ENCODE measurements at places on chromosomes 4 and X.

DNA sequence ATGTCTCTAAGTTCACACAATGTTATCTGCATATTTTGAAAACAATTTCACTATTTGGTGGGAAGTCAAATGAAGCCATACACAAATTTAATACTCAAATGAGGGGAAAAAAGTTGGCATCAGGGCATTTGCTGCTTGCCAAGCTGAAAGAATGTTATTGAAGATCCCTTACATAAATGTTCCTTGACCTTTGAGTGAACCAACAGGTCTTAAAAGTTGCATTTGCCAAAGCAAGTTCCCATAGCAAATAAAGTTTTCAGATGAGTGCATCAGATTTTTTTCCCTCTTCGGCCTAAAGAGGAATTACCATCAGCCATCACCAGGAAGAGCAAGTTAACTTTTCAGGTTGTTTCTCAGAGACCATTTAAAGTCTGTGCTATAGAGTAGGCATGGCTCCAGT is 115.9 kb downstream of the COX18 start:
- no peak for DNase-seq

GRCh38 chr4:87342872-87343271 is 20.2 kb upstream of the HSD17B13 start:
- no peak for DNase-seq

- no peak for DNase-seq
Measured at GRCh38 chrX:83185010-83185409, 323.1 kb upstream of the POU3F4 start.

- no peak for DNase-seq
Measured at GRCh38 chr4:140556372-140557085, 12.2 kb downstream of the UCP1 start.

DNA sequence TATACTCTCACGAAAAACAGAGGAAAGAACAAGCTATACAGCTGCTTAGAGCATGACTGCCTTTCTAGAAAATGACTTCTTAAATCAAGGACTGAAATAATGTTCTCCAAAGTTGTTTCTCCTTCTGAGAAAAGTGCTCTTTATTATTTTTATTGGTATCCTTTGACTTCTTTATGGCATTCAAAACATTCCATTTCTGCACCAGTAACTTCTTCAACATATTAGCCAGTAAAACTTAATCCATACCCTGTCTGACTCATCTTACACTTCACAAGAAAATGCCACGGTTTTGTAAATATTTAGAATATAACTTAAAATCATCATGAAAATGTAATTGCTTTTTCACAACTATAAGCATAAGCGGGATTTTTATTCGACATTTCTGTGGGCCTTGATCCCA is 180.4 kb downstream of the NR3C2 start:
- DNase-seq: peak; percentile 11

- DNase-seq: no peak
Measured at GRCh38 chrX:109857584-109858228, 124.6 kb upstream of the ACSL4 start.

DNA sequence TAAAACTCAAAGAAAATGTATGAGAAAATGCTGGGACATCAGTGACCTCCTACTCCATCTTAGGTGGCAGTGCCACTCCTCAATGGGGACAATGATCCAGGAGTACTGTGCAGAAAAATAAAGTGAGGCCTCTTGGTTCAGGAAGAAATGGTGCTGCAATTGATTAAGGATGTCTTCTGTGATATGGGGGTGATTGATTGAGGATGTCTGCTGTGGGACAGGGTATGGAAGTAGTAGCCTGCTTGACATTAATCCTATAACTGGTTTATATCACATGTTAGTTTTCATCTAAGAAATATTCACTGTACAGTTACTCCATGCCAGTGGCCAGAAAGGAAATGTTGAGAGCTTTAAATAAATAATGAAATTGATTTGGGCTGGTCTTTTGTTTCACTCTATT is 20.5 kb downstream of the OTOP1 start:
- DNase-seq: no peak

DNA sequence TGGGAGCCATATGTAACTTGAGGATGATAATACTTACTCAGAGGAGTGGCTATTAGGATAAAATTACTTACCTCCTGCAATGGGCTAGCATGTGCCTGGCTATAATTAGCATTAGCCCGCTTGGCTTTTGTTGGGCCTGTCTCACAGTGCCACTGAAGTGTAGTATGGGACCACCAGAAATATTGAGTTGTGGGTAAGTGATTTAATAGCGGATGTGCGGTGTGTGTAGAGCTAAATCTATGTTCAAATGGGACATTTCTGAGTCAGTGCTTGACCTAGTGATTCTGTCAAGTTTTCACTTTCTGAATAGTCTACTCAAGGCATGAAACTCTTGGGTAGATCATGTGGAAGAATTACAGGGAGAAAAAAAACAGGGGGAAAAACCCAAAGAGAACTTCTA is 3.5 kb upstream of the CLNK start:
- DNase-seq: no peak

GRCh38 chr4:25095837-25096236 is 64.4 kb downstream of the SEPSECS start:
- no peak for DNase-seq

DNA sequence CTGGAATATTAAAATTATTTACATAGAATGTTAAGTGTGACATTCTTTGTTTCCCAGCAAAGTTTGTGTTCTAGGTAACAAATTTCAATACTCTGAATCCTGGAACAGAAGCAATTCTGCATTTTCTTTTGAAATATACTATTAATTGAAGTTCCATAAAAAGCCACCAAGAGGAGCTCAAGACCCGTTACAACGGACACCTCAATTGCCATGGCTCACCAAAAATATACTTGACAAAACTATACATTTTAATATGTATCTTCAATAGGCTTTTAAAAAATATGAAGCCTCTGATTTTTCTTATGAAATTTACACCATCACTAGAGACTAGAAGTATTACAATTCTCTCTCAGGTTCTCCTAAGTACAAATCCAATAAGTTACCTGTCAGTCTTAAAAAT is 111.4 kb downstream of the NYX start:
- DNase-seq: no peak

- DNase-seq: no peak
Measured at GRCh38 chr4:8322794-8323704, 53.5 kb downstream of the HTRA3 start.

DNA sequence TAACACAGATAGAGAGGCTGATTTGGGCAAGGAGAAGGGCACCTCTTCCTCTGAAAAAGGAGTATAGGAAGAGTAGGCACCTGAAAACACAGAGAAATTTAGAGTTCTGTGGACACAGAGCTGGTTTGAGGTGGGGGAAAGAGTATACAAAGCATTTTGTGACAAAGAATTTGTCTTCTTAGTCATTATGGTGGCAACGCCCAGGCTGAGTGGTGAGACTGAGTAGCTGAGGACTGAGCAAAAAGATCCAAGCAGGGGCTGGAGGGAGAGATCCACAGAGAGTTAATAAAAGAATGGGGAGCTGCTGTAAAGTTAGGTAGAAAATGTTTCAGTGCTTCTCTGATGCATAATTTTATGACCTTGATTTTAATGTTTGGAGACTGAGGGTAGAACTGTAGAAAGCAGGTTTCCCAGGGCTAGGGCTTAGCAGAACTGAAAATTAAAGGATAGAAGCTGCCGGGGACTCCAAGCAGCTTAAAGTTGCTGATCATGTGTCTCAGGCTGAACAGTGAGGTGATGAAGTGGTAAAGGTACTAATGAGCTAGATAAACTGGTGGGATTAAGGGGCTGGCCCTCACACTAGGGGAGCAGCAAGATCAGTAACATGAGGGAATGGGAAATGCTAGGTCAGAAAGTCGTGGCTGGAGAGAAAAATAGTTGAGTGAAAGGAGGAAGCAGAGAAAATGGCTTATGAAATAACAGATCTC is 118.9 kb downstream of the CEP44 start:
- no peak for DNase-seq

DNA sequence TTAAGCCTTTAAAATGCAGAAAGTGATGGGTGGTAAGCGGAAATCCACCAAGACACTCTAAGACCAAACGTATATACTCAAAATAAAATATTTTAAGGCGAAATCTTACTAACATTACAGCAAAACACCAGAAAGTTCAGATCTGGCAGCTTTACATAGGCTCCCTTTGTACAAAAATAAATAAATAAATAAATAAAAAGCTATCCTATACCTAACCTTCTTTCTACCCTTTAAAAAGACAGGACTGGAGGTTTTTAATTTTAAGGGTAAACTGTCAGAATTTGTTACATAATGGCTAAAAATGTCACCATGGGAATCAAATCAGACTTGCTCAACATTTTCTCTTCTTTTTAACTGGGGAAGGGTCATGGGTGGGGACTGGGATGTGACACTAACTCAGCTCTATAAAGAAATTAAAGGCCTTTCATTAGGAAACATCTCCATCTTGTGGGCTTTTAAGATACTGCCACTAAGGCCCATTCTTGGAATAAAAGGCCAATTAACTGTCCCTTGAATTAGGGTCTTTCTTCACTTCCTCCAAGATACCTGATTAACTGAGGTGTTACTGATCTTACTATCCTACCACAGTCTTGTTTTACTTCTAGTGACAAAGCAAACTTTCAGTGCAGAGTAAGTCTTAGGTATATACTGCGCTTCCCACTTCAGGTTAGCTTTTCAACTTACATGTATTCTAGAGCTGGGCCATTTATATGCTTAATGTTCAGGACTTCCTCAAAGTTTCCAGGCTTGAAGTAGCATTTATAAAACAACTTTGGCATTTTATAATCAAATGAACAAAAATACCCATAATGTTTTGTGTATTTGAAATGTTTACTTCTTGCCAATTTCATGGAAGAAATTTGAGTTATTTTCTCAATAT is 13.3 kb downstream of the HNRNPD start:
- no peak for DNase-seq

DNA sequence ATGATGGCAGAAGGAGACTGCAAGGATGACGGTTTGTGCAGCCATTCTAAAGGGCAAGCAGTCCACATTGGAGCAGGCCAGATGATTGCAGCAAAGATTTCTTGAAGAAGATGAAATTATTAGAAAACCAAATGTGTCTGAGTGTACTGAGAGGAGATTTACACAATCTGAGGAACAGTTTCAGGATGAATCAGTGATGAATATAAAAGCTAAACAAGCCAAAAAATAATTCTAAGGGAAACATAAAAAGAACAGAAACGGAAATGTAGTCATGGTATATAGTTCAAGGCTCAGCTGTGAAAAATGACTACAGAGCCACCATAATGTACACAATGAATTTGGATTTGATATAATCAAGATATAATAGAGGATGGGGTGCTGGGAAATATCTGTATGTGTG is 168.5 kb downstream of the PDGFC start:
- DNase-seq: no peak

DNA sequence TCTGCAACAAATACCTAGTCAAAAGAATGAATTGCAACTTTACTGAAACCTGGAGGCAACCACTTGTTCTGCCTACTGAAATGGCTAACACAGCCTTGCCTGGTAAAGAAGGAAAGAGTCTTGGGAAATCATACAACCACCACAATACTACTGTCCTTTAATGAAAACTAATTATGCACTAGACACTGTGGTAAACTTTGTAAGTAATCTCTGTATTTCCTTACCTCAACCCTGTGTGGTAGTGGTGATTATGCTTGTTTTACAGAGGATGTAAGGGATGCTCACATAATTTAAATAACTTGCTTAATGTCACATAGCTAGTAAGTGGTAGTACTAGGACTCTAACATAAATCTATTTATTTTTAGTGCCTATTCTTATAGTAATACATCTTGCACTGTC is 44.7 kb downstream of the TMEM156 start:
- no peak for DNase-seq

- DNase-seq: no peak
Measured at GRCh38 chr4:15043226-15043625, 40.9 kb downstream of the CPEB2 start.

- no peak for DNase-seq
Measured at GRCh38 chrX:77415161-77415560, 32.0 kb upstream of the FGF16 start.

DNA sequence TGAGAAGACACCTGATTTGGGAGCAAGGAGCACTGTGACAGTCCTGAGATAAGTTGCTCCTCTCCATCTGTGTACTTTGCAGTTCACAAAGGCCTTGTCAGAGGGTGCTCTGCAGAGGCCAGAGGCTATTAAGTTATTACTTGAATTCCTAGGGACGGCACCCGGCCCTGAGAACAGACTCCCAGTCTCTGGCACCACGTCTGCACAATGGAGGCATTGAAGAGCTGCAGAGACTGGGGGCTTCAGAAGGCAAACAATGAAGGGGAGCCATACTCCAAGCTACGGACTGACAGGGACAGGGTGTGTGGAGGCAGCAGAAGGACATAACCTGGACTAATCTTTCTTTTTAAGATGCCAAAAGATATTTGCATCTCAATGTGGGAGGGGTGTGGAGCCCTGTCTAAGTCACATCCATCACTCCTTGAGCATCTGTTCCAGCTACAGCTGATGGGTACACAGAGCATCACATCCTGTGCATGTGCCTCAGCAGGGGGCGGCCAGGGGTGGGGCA is 11.5 kb downstream of the RASGEF1B start:
- no peak for DNase-seq

Data from HTR-8/SVneo (cell line).